ENCODE measurements at places on chromosomes 7 and 10. TPM values are rescaled to one million over a fixed set of nuclear protein-coding genes. Genes with fewer than 3 reads are reported as not detected.

Gene LCOR
- 5.8 TPM for total RNA-seq

Gene NCOA4
- total RNA-seq, result 164 TPM

Gene UCMA
- total RNA-seq, result not detected

Gene CDK1
- total RNA-seq, result 148 TPM

Gene CPN1
- total RNA-seq, result not detected

Gene TACC2
- total RNA-seq, result 21.8 TPM

Gene FOXI2
- total RNA-seq, result not detected

Gene FRMD4A
- 3.8 TPM for total RNA-seq

Data from Caki2 (cell line).